HT-29 (cell line): ENCODE measurements at places on chromosomes 4 and X. TPM values are rescaled to one million over a fixed set of nuclear protein-coding genes. Genes with fewer than 3 reads are reported as not detected.
A peak's percentile ranks its signal among the peaks of the same experiment; 100 is the strongest.

GRCh38 chr4:175427751-175428150 lies 384.3 kb downstream of the GPM6A start:
- no peak for DNase-seq

- DNase-seq, result no peak
These were observed 127.4 kb downstream of the RBM47 start for GRCh38 chr4:40502220-40502619.

DNA sequence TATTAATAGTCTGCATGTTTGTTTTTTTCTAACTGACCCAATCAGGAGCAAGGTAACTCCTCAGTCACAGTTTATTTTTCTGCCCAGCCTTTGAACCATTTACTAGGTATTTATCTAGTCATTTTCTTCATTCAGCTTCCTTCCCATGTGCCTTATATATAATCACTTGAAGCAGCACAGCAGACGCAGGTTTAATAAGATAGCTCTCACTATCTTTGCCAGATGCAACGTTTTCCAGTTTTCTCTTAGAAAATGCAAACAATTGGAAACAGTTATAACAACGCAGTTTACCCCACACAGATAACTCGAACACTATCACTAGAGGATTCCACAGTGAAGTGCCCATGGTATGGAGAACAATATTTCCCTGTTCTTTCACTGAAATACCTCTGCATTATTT lies 56.4 kb upstream of the NFKB1 start:
- DNase-seq, result no peak

- no peak for DNase-seq
These were observed 441.0 kb upstream of the TENM3 start for GRCh38 chr4:181802207-181802606.

- DNase-seq, result no peak
These were observed 4.7 kb downstream of the NKX1-1 start for GRCh38 chr4:1401409-1402020.

GRCh38 chrX:70289168-70289792 lies 447 bp downstream of the PDZD11 start:
- DNase-seq, result no peak

GRCh38 chrX:128396601-128397000 lies 344.4 kb upstream of the ACTRT1 start:
- no peak for DNase-seq

GRCh38 chr4:48127682-48128404 lies 6.2 kb downstream of the TXK start:
- DNase-seq, result peak; percentile 83

- peak; percentile 63 for DNase-seq
These were observed 81.9 kb upstream of the QRFPR start for GRCh38 chr4:121462660-121463261.

GRCh38 chr4:83388313-83388676 lies 53.6 kb upstream of the HPSE start:
- no peak for DNase-seq

GRCh38 chr4:143616771-143617170 lies 83.7 kb downstream of the FREM3 start:
- DNase-seq, result no peak

DNA sequence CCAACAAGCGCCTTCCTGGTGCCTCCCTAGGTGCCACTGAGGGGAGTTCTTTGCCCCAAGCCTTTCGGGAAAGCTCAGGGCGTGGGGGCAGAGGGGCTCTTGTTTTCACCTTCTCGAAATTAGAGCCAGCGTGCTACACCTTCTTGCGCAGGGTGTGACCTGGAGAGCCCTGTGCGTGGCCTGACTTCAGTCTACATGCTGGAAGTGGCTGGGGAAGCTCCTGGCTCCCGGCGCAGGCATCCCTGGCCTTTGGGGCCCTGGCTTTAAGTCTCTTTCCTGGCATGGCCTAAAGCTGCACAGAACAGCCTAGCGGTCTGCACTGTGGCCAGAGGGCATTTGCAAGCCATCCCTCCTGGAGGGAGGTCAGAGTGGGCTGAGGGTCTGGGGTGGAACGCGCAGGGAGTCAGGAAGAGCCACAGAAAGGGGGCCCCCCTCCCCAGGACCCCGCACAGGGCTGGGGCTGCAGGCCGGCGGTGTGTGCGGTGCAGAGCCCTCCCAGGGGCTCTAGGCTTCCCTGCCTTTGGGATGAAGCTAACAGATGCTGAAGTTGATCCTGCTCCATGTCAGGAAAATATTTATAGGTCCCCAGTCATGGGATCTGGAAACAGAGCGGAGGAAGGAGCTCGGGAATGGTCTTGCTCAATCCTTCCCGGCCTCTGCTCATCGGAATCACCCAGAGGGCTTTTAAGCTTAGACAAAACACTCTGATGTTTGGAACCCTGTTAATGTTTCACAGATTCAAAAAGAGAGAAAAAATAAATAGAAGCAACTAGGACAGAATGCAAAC lies 781 bp upstream of the SPON2 start:
- DNase-seq, result no peak

- peak; percentile 39 for DNase-seq
These were observed 128.4 kb downstream of the ZMAT1 start for GRCh38 chrX:101803451-101803850.

Gene AMBN
- total RNA-seq, result not detected in 2 replicates

Gene GPR173
- total RNA-seq, result not detected in 2 replicates

Gene TBC1D14
- 54.5 and 58.5 TPM in 2 replicates for total RNA-seq
